ENCODE measurements at places on chromosomes 2 and 18.

- DNase-seq, result no peak
These were observed 196.1 kb downstream of the ACTR3 start for GRCh38 chr2:114085992-114086391.

DNA sequence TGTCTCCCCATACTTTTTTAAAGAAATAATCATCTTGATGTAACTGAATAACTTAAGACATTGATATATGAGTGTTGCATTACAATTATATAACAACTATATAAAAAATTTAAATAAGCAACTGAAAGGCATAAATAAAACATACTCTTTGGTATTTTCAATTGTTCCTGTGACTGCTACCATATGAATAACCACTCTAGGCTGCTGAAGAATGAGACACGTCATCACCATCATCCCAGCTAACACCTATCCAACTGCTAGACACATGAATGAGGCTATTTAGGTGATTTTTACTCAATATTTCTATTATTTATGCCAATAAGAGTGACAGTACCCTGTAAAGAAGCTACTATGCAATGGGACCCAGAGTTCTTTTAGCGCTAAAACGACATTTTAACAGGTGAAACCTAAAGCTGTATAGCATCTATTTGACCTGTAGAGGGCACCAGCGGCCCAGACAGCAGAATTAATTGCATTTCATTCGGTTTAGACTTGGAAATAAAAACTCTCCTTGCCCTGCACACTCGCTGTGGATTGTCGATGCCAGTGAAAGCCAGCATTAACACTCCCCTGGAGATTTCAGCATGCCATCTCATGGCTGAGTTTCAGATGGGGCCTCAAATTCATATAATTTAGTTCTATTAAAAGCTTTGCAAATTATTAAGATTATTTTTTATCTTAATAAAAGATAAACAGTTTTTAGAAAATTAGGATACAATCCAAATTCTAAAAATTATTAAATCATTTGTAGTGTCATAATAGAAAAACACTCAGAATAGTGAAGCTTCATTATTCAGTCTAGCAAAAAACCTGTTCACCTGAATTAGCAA, 89.4 kb upstream of the MAP2 start:
- peak; percentile 4 for DNase-seq

GRCh38 chr2:120683081-120683480, 52.6 kb upstream of the GLI2 start:
- no peak for DNase-seq

DNA sequence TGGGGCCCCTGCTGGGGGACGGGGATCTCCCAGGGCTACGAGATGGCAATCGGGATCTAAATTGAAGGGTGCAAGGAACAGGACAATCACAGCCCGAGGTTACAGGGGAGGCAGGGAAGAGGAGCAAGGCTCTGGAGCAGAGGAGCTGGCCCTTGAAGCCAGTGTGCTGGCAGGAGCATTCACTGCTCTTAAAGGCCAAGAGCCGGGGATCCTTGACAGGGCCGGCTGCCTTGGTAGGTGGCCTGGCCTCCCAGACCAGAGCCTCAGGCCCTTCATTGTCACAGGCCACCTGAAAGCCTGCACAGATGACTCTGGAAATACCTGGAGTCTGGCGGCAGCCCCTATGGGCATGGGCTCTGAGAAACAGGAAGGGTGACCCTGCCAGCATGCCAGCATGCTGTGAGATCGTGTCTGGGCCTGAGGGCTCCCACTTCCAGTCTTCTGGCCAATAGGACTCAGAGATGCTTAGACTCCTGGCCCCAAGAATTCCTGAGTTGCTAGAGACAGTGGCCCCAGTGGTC, 38.7 kb downstream of the PDIA6 start:
- DNase-seq, result no peak

- no peak for DNase-seq
These were observed 5.7 kb upstream of the CHN1 start for GRCh38 chr2:175010848-175011254.

DNA sequence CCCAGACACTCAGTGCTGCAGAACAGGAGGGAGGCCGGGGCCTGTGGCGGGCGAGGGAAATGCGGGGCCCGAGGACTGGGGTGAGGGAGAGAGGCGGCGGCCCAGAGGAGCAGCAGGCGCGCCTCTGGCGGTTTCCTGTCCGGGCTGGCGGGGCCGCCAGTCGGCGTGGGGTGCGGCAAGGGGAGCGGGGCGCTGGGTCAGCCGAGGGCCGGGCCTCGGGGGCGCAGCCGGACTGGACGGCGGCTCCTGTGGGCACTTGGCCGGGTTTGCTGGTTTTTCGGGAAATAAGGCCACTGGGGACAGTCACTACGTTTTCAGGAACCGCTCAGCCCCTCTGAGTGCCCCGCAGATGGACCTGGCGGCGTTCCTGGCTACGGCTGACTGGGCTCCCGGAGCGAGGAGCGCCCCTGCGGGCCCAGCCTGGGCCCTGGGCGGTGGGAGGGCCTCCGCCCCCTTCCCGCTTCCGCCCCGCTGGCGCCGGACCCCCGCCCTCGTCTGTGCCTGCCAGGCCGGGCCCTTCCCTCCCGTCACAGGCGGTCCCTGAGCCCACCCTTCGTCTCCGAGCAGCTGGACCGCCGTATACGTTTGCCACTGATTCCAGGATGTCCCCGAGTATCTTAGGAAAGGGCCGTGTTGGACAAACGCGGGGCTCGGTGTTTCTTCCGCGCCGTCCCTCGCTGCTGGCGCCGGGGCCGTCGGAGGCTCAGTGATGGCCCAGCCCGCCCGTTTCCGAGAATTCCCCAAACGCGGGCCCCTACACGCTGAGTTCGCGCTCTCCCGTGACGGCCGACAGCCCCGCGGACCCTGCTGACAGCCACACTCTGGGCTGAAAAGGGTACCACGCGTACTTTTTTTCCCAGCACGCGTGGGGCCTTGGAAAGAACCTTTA, 84.6 kb downstream of the FAM210A start:
- no peak for DNase-seq

Measured in T-cell (primary cell).